CD4-positive, alpha-beta T cell treated with Interleukin-21 for 1 hour (primary cell): ENCODE measurements at places on chromosomes 5 and 9.

DNA sequence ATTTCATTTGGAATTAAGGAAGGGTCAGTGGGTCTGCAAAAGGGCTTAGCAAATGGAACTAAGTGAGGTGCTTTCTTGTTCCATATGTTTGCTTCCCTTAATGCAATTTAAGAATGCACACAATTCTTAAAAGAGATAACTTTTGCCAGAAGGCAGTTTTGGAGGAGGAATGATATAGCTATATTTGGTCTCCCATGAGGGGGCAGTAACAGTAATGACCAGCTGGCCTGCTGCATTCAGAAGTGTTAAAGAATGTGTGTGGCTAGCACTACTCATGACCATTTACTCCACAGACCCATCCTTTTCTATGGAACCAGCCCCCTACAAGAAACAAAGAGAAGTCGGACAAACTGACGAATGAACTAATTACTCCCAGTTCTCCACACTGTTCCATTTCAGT lies 638.9 kb downstream of the RAB3C start:
- no peak for DNase-seq

DNA sequence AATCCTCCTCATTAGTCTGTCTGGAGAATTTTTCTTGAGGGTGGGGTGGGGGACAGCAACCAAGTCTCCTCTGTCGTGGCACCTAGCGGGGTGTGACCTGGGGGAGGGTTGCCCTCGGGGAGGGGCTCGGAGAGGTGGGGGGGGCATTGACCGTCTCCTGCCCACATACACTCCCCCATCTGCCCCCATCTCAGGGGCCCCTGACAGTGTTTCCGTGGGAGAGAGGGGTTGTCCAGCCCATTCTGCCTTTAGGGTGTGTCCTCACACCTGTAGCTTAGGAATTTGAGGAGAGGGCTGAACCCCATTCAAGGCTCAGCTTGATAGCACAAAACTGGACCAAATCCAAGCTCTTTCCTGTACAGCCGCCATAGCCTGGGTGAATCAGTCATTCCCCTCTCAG lies 5.9 kb upstream of the CXXC5 start:
- no peak for DNase-seq

DNA sequence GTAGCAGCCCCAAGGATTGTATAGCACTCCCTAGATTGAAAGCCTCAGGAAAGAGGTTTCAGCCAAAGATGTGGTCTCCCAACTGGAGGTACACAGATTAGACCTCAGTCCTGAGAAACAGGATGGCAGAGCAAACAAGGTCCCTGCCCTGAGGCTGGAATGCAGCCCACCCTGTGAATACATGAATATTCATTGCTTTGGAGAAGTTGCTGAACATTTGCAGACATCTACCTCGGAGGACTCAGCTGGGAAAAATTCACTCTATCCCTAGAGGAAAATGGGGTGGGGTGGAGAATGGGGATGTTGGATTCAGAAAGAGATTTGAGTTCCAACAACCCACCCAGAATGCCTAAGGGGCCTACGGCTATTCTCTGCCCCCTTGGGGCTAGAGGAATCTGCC lies 129.4 kb downstream of the SLIT3 start:
- no peak for DNase-seq

DNA sequence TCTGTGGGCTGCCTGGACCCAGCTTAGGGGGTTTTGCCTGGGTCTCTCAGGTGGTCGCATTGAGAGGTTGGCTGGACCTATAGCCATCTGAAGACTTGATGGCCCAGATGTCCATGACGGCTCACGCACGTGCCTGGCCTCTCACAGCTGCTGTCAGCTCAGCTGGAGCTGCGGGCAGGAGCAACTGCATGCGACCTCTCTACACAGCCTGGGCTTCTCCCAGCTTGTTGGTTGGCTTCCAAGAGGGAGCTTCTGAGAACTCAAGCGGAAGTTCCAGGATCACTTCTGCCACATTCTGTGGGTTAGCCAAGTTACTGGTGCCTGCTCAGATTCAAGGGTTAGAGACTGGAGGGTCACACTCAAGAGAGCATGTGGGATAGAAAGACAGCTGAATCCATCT lies 99.2 kb downstream of the DAPK1 start:
- DNase-seq = no peak

DNA sequence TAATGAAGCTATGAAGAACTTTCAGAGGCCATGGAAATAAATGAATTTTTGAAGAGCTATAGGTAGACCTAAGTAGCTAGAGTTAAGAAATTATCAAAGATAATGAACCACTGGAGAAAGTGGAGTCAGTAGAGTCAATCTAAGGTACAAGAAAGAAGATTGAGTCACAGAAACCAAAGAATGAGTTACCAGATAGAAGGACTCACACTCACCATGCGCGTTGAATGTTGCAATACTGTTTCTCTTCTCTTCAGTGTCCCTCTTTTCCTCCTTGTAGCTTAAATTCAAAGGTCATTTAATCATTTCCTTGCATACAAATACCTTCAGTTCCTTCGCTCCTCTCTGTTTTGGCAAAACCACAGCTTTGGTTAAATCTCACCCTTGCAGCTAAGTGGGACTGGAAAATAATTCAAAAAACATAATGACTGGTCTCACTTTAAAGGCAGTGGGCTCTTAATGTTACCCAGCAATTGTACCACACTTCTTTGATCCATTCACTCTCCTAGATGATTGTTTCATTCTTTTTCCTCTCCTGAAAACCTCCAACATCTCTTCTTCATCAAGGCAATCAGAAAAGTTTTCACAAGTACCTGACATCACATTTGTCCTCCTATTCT lies 58.3 kb downstream of the NIPBL start:
- no peak for DNase-seq

DNA sequence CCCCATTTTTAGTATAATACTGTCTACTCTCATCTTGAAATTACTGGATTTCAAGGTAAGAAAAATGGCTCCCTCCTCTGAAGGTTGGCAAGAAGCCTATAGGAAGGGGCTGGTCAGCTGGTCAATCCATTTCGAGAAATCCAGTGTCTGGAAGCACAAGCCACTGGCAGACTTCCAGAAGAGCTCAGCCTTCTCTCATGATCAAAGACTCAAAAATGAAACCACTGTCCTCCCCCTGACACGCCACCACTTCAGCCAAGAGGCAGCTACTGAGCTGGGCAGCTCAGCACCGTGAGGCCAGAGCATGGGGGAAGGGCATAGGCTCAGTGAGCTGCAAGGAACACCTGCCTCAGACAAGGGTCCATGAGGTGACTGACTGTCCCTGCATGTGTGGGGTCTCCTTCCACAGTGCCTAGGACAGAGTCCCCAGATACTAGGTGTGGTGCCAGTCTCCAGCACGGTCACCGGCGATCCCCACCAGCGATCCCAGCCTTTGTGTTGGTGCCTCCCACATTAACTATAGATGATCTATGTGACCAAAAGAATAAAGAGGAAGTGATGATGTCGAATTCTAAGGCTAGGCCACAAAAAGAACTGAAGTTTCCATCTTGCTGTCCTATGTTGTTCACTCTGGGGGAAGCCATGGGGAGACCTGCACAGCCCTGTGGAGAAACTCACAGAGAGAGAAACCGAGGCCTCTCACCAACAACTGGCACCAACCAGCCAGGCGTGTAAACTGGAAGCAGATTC lies 100.1 kb upstream of the LRRTM2 start:
- DNase-seq = no peak

- DNase-seq = no peak
Measured at GRCh38 chr5:71859515-71859914, 140.4 kb downstream of the CARTPT start.
